ENCODE measurements at places on chromosomes 7 and 10.

- no peak for DNase-seq
Measured at GRCh38 chr7:29107056-29107455, 39.3 kb downstream of the CPVL start.

GRCh38 chr7:132112657-132113056 lies 463.6 kb downstream of the PLXNA4 start:
- no peak for DNase-seq

GRCh38 chr10:114694752-114695151 lies 36.7 kb upstream of the ABLIM1 start:
- no peak for DNase-seq

GRCh38 chr10:52652431-52653262 lies 119.9 kb downstream of the MBL2 start:
- DNase-seq = no peak

DNA sequence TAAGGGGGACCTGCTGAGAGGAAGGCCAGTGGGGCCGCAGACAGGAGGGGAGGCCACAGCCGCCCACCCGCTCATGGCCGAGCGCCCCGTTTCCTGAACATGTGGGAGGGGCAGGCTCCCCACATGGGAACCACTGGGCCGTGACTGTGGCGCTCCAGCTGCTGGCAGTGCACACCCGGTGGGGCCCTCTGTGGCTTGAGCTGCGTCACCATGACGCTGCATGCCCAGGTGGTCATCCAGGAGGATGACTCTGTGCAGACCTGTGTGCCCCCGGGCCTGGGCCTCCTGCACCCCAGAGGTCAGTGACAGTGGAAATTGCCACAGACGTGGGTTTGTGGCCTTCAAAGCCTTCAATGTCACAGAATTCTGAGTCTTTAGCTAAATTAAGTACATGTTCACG lies 85.1 kb downstream of the MGMT start:
- DNase-seq = no peak

DNA sequence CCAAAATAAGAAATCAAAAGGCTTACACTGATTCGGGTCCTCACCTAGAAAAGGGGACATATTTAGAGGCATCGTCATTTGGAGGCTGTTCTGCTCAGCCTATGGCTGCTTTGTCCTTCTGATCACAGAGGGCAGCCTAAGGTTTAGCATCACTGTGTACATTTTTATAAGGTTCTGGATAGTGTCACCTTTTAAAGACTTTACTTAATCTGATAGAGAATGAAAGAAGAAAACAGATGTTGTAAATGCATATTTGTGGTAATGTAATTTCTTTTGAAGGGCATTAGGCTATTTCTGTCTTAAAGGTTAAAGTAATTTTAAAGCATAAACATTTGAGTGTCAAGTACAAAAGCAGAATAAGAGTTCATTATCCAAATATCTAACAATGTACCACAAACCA lies 445.3 kb upstream of the LRRN3 start:
- no peak for DNase-seq

GRCh38 chr7:118076564-118076963 lies 107.4 kb upstream of the LSM8 start:
- DNase-seq = no peak

DNA sequence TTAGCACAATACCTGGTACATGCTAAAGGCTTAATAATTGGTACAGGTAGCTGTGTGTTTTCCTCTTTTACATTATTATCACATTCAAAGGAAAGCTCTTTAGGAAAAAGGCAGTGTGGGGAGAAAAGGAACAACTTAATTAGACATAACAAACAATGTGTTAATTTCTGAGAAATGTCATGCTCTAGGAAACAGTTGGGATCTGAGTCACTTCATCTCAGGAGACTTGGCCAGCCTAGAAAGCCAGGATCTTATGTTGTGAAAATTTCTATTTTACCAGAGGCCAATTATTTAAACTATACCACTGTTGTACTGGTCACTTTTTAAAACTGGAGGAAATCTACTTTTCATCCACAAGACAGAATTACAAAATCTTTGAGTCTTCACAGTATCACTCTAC lies 39.6 kb downstream of the ARMH3 start:
- DNase-seq = no peak
